ENCODE measurements at places on chromosomes 12 and 14.
A peak's percentile ranks its signal among the peaks of the same experiment; 100 is the strongest.

- no peaks in the 10 kb centered on the region for H3K36me3 ChIP-seq
- H3K4me1 ChIP-seq, result no peaks in the 10 kb centered on the region
- DNase-seq, result no peak
These were observed 183.0 kb upstream of the ARID2 start for GRCh38 chr12:45546545-45546944.

- H3K36me3 ChIP-seq, result no peaks in the 10 kb centered on the region
- H3K4me1 ChIP-seq, result no peaks in the 10 kb centered on the region
- no peak for DNase-seq
- H3K27me3 ChIP-seq, result no peaks in the 10 kb centered on the region
These were observed 151.5 kb downstream of the PLXNC1 start for GRCh38 chr12:94299846-94300245.

DNA sequence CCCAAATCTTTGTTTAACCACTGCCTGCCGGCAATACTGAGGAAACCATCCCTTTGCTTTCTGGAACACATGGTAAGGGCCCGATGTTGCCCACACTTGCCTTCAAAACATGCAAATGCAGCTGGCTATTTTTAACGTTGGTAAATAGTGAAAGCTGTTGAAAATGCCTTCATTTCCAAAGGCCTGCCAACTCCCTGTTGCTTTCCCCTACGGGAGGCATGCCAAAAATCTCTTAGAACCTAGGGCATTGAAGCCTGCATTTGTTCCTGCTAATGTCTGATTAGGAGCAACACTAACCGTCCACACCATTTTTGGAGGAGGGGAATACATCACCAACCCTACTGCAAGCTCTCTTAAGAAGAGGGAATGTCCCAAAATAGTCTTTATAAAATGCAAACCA is 152.6 kb upstream of the NOS1 start:
- H3K36me3 ChIP-seq, result no peaks in the 10 kb centered on the region
- H3K4me1 ChIP-seq, result peaks cover 4% of the 10 kb centered on the region
- DNase-seq, result no peak
- no peak overlapping the region for H3K27ac ChIP-seq

GRCh38 chr12:66984962-66985361 is 284.2 kb upstream of the CAND1 start:
- H3K27ac ChIP-seq, result no peak overlapping the region
- DNase-seq, result peak; percentile 85

- DNase-seq, result no peak
- H3K36me3 ChIP-seq, result peaks cover 21% of the 10 kb centered on the region
- no peaks in the 10 kb centered on the region for H3K27me3 ChIP-seq
These were observed 60.3 kb downstream of the PPHLN1 start for GRCh38 chr12:42386308-42386707.

DNA sequence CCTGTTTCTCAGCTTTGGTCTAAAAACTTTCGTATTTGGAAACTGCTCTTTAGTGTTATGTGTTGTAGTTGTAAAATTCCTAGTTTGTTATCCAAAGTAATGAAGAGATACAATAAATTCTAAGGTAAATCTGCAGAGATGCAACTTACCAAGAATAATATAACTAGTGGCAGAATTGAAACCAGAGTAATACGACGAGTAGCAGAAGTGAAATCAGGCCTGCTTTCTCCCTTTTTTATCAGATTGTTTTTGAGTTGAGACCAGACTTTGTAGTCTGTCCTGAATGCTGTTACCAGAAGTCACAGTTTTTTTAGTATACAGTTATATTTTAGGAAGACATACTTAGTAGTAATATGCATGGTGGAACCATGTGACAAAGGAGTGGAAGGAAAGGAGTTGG is 12.5 kb downstream of the PAPOLA start:
- H3K27me3 ChIP-seq, result no peaks in the 10 kb centered on the region
- no peaks in the 10 kb centered on the region for H3K4me1 ChIP-seq
- no peak overlapping the region for H3K27ac ChIP-seq
- no peak for DNase-seq
- H3K36me3 ChIP-seq, result no peaks in the 10 kb centered on the region

DNA sequence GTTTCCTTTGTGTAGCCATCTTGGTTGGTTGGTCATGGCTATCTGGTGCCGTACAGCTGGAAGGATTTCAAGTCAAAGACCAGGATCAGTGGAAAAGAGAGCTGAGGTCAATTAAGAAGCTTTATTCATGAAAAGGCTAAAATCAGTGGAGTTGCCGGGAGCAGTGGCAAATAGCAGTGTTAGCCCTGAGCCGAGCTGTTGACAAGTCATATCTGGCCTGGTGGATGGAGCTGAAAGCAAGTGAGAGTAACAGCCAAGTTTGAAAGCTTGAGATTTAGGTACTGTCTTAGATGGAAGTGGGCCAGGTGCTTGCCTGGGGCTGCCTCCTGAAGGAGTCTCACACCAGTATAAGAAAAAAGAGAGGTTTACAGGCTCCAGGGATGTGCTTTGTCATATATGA is 9.0 kb downstream of the BATF start:
- H3K27me3 ChIP-seq, result no peaks in the 10 kb centered on the region
- H3K4me1 ChIP-seq, result peaks cover 19% of the 10 kb centered on the region
- H3K36me3 ChIP-seq, result no peaks in the 10 kb centered on the region
- H3K4me3 ChIP-seq, result no peak overlapping the region
- DNase-seq, result no peak

GRCh38 chr12:5665615-5666014 is 233.7 kb downstream of the NTF3 start:
- H3K27me3 ChIP-seq, result no peaks in the 10 kb centered on the region
- H3K4me3 ChIP-seq, result no peak overlapping the region
- H3K27ac ChIP-seq, result no peak overlapping the region
- no peak for DNase-seq

- H3K4me1 ChIP-seq, result peaks cover 24% of the 10 kb centered on the region
- no peak overlapping the region for H3K4me3 ChIP-seq
- no peak for DNase-seq
- H3K27me3 ChIP-seq, result no peaks in the 10 kb centered on the region
- H3K36me3 ChIP-seq, result no peaks in the 10 kb centered on the region
- no peak overlapping the region for H3K27ac ChIP-seq
These were observed 67.6 kb downstream of the KIF21A start for GRCh38 chr12:39375206-39375808.

DNA sequence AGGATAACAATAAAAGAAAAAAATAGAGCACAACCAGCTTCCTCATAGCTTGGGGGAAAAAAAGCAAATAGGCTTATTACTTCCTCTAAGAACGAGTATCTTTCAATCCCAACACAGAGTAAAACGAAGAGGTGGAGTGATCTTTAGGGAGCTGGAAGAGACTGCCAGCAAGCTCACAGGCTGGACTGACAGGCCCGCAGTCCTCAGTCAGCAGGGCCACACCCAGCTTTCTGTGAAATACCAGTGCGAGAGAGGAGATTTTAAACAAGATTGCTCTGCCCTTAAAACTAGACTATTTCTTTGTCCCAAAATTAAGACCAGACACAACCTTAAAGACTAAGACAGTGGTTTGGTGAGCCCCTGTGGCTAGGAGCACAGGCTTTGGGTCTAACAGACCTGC is 32.9 kb downstream of the SETD3 start:
- no peaks in the 10 kb centered on the region for H3K4me1 ChIP-seq
- H3K36me3 ChIP-seq, result peaks cover 7% of the 10 kb centered on the region
- H3K27ac ChIP-seq, result no peak overlapping the region
- no peak overlapping the region for H3K4me3 ChIP-seq

DNA sequence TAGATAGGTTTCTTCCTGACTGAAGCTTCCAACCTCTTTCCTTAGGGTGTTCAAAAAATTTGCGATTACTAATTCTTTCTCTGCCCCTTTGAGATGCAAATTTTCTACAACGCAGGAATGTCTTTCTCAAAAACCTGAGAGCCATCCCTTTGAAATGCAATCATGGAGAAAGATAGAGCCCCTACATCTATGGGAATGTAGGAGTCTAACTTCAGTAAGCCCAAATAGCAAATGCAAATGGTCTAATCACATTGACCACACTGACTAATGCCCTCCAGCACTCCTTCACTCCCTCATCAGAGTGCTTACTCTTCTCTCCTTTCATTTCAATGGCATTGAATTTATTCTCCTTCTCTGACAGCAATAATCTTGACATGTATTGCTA is 107.1 kb downstream of the SLC6A15 start:
- H3K27me3 ChIP-seq, result no peaks in the 10 kb centered on the region
- H3K4me1 ChIP-seq, result peaks cover 14% of the 10 kb centered on the region
- no peak overlapping the region for H3K27ac ChIP-seq
- no peak for DNase-seq
- no peak overlapping the region for H3K4me3 ChIP-seq

GRCh38 chr12:47088021-47088944 is 8.5 kb upstream of the AMIGO2 start:
- no peaks in the 10 kb centered on the region for H3K36me3 ChIP-seq
- no peaks in the 10 kb centered on the region for H3K27me3 ChIP-seq
- no peak overlapping the region for H3K4me3 ChIP-seq
- no peak for DNase-seq
- H3K4me1 ChIP-seq, result peaks cover 50% of the 10 kb centered on the region
- H3K27ac ChIP-seq, result no peak overlapping the region

DNA sequence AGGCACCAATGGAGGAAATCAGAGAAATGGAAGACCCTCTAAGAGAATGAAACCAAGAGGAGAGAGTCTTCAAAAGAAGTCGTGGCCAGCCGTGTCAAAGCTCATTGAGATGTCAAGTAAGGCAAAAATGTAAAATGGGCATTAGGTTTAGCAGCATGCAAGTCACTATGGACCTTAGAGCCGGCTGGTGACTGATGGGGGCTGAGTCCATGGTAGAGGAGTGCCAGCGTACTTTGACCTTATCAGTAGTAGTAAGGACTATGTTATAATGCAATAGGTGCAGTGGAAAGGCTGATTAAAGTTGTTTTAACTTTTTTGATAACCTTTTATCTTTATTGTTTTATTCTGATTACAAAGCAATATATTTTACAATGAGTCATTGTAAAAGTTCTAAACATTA is 66.5 kb downstream of the ANO6 start:
- H3K4me3 ChIP-seq, result no peak overlapping the region
- H3K27me3 ChIP-seq, result no peaks in the 10 kb centered on the region
- H3K27ac ChIP-seq, result no peak overlapping the region
- no peak for DNase-seq
- H3K36me3 ChIP-seq, result no peaks in the 10 kb centered on the region

- no peak for DNase-seq
- no peaks in the 10 kb centered on the region for H3K27me3 ChIP-seq
- peaks cover 24% of the 10 kb centered on the region for H3K4me1 ChIP-seq
- no peaks in the 10 kb centered on the region for H3K36me3 ChIP-seq
- no peak overlapping the region for H3K4me3 ChIP-seq
These were observed 20.5 kb downstream of the VCPKMT start for GRCh38 chr14:50095895-50096294.

GRCh38 chr12:64707362-64707761 is 51.8 kb downstream of the GNS start:
- H3K4me1 ChIP-seq, result no peaks in the 10 kb centered on the region
- no peaks in the 10 kb centered on the region for H3K36me3 ChIP-seq
- H3K27me3 ChIP-seq, result no peaks in the 10 kb centered on the region
- DNase-seq, result no peak

GRCh38 chr14:52068615-52069306 is at the start of gene NID2:
TSS of gene NID2 (minus strand) at chr14:52069059. CDS start at chr14:52068994, 65 bp downstream.
- peak within 1 kb of the TSS; percentile 69 for H3K4me3 ChIP-seq
- no peaks in the 10 kb centered on the region for H3K27me3 ChIP-seq
- no peaks in the 10 kb centered on the region for H3K36me3 ChIP-seq
- DNase-seq, result peak; percentile 10
- H3K4me1 ChIP-seq, result peaks cover 6% of the 10 kb centered on the region
- no peak within 1 kb of the TSS for H3K27ac ChIP-seq

GRCh38 chr12:31325524-31325875 is 450 bp downstream of the SINHCAF start:
- H3K4me1 ChIP-seq, result peaks cover 25% of the 10 kb centered on the region
- DNase-seq, result no peak
- H3K27ac ChIP-seq, result peak overlapping the region; percentile 70
- no peaks in the 10 kb centered on the region for H3K36me3 ChIP-seq

DNA sequence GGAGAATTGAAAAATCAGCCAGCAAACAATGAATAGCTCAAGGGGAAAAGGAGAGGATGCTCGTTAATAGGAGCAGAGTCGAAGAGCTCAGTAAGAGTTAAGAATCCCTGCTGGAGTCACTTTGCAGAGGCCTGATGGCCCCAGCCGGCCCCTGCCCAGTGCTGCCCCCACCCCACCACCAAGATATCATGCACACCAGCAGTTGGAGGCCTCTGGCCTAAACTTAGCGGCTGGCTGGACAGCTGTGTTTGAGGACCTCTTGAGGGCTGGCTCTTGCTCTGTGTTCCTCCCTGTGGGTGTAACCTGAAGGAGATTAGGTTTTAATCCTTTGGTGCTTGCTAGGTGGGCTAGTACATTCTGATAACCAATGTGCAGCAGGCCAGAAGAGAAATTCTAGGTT is 142.0 kb downstream of the PLXNC1 start:
- H3K36me3 ChIP-seq, result no peaks in the 10 kb centered on the region
- peaks cover 20% of the 10 kb centered on the region for H3K4me1 ChIP-seq
- no peak overlapping the region for H3K4me3 ChIP-seq
- peak overlapping the region; percentile 32 for H3K27ac ChIP-seq
- H3K27me3 ChIP-seq, result no peaks in the 10 kb centered on the region

DNA sequence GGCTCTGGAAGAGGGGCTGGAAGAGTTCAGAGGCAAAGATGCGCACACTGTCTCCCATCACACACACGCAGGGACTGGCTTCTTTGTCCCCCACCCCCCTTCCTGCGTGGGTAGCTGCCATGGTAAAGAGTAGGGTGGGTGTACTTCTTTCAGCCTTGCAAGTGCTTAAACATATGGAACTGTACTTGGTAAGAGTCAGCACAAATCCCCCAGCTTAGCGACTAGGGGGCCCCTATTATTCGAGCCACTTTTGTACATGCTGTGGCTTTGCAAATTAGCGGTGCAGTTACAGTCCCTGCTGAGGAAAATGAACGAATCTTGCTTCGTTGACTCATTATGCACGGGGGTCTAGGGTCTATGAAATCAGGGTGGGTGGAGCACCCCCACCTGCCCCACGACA is 123.8 kb downstream of the AACS start:
- no peak overlapping the region for H3K4me3 ChIP-seq
- no peaks in the 10 kb centered on the region for H3K4me1 ChIP-seq
- no peak overlapping the region for H3K27ac ChIP-seq
- H3K27me3 ChIP-seq, result peaks cover 81% of the 10 kb centered on the region

GRCh38 chr12:95216711-95217376 is 423 bp downstream of the FGD6 start:
- DNase-seq, result peak; percentile 64
- peaks cover 10% of the 10 kb centered on the region for H3K36me3 ChIP-seq
- peaks cover 57% of the 10 kb centered on the region for H3K4me1 ChIP-seq
- H3K4me3 ChIP-seq, result peak overlapping the region; percentile 93

DNA sequence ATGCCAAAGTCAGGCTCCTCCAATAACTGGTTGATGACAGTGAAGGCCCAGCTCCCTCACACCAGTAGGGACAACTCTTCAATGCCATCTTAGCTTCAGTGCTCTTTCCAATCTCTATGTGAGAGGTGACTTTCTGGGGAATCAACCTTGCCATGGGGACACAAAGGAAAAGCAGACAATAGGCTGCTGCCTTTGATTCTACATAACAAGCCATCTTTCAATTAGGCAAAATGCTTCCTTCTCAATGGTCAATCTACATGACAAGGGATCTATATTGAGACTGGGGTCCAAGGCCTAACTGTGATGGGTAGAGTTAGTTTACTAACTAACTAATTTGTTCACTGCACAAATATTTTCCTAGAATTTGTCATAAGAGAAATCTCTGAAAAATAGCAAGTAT is 1417.5 kb upstream of the SEL1L start:
- H3K4me1 ChIP-seq, result no peaks in the 10 kb centered on the region
- no peak overlapping the region for H3K27ac ChIP-seq
- no peak overlapping the region for H3K4me3 ChIP-seq
- no peaks in the 10 kb centered on the region for H3K36me3 ChIP-seq
- H3K27me3 ChIP-seq, result no peaks in the 10 kb centered on the region
